Activated naive CD8-positive, alpha-beta T cell treated with anti-CD3 and anti-CD28 coated beads for 36 hours (primary cell): ENCODE measurements at places on chromosomes 6 and 20. TPM values are rescaled to one million over a fixed set of nuclear protein-coding genes. Genes with fewer than 3 reads are reported as not detected.

DNA sequence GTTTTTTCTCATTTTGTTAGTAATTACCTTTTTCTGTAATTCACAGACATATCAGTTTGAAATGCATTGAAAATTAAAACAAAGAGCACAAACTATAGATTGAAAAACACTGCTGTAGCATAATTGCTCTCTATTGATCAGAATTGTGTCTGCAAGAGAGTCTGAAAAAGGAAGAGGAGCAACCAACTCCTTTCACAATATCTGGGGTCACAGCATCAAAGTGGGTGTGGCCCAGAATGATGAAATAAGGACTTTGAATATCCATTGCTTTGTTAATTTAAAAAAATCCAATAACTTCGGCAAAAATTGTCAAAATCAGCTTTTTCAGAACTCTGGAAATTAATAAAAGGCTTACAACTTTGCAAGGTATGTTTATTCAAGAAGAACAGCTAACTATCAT, 99.2 kb downstream of the MYLK4 start:
- H3K4me3 ChIP-seq: no peak overlapping the region
- no peaks in the 10 kb centered on the region for H3K4me1 ChIP-seq
- no peak for DNase-seq
- no peak overlapping the region for H3K27ac ChIP-seq

DNA sequence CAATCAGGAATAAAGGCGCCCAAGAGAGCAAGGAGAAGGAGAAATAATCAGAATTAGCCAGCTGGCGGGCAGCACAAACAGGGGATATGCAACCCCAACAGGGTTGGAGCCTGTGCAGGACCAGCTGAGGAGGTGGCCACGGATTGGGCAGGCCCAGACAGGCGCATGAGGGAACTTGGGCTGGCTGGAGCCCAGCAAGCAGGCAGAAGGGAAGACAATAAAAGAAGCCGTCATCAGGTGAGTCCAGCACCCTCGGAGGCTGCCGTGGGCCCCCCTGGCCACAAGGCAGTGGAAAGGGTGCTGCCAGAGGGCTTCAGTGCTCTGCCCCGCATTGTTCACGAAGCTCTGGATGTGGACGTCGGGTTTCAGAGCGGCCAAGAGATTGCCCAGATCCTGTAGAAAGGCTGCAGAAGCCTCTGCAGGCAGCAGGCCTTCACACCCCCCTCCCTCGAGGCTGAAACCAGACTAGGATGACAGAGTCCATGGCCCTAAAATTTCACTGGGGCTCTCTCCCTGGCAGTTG, 28.4 kb upstream of the MAFB start:
- no peaks in the 10 kb centered on the region for H3K4me1 ChIP-seq
- DNase-seq: no peak
- peaks cover 5% of the 10 kb centered on the region for H3K27me3 ChIP-seq
- H3K4me3 ChIP-seq: no peak overlapping the region

The RAB44 gene
- total RNA-seq: not detected

The OR10C1 gene
- total RNA-seq: not detected

DNA sequence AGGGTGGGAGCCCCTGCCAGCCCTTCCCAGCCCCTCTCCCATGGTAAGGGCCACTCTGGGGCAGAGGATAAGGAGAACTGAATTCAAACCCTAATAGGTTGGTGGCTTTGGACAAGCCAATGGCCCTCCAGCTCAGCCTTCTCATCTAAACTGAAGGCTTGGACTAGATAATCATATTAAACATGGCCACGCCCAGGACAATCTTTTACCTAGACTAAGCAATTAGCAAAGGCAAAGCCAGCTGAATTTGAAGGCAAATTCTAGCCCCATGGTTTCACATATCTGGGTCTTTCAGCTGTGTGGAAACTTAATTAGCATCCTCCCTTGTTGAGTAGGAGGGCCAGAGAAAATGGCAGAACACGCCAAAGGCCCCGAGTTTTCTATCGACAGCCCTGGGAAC, 10.7 kb downstream of the SLC22A23 start:
- no peaks in the 10 kb centered on the region for H3K27me3 ChIP-seq
- no peak for DNase-seq
- H3K4me3 ChIP-seq: no peak overlapping the region
- H3K27ac ChIP-seq: no peak overlapping the region
- no peaks in the 10 kb centered on the region for H3K36me3 ChIP-seq
